ENCODE measurements at places on chromosomes 4 and X. TPM values are rescaled to one million over a fixed set of nuclear protein-coding genes. Genes with fewer than 3 reads are reported as not detected.

Gene ENOPH1
- total RNA-seq = 5.4 TPM

Gene SPINK2
- total RNA-seq = not detected

GRCh38 chr4:79445371-79445781, 37.3 kb upstream of the GK2 start:
- H3K27me3 ChIP-seq = no peaks in the 10 kb centered on the region
- H3K4me3 ChIP-seq = no peak overlapping the region
- H3K27ac ChIP-seq = no peak overlapping the region
- no peaks in the 10 kb centered on the region for H3K36me3 ChIP-seq

GRCh38 chr4:142353149-142353738, 492.9 kb downstream of the INPP4B start:
- DNase-seq = no peak
- no peaks in the 10 kb centered on the region for H3K27me3 ChIP-seq
- H3K36me3 ChIP-seq = no peaks in the 10 kb centered on the region
- no peak overlapping the region for H3K4me3 ChIP-seq
- peak overlapping the region; percentile 69 for H3K27ac ChIP-seq

DNA sequence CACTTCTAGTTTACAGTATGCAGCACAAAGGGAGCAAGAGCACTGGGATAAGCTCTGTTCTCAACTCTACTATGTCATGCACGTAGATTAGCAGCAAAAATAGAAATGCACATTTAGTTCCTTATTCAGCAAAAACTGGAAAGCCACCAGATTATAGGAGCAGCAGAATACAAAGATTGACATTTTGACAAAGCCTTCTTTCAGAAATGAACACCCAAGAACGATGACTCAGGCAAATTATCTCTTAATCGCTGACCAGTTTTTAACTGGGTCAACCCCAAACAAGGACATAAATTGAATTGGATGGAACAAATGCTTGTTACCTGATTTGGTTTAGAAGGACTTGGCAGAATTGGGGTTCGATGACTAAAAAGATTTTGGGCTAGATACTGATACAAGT, 775.3 kb upstream of the HS3ST1 start:
- no peak for DNase-seq
- no peak overlapping the region for H3K4me3 ChIP-seq
- no peak overlapping the region for H3K27ac ChIP-seq
- no peaks in the 10 kb centered on the region for H3K36me3 ChIP-seq
- H3K4me1 ChIP-seq = no peaks in the 10 kb centered on the region

All from ascending aorta (tissue), 2 donors.